Effector CD4-positive, alpha-beta T cell (primary cell): ENCODE measurements at places on chromosomes 12 and 14.

- DNase-seq = no peak
Measured at GRCh38 chr12:69396041-69396440, 36.5 kb downstream of the YEATS4 start.

DNA sequence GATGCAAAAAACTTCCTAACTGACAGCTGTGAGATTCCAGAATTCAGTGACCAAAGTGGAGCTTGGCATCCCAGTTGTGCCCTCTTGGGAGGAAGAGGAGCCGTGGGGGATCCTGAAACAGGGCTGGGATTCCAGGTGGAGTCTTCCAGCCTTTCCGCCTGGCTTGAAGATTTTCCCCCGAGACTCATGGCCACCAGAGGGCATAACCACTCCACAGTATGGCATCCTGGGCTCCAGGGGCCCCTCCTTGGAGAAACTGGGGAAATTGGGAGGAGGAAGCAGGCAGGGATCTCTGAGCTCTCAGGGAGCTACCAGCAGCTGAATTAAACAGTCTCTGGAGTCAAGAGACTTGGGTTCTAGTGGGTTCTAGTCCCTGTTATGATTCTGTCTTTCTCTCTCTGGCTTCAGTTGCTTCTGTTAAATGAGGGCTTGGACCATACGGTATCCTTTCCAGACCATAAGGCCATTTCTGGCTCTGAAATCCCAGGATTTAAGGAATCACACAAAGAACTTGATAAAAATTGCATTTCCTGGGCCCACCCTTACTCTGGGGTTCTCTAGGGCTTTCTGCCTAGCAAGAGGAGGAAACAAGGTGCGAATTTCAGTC, 2.6 kb upstream of the TAMALIN start:
- no peak for DNase-seq

GRCh38 chr14:23430016-23430722, 5.3 kb downstream of the MYH7 start:
- no peak for DNase-seq

GRCh38 chr12:5232291-5232690, 188.6 kb downstream of the KCNA5 start:
- DNase-seq = no peak

- DNase-seq = no peak
Measured at GRCh38 chr12:13252616-13253015, 56.1 kb downstream of the EMP1 start.

DNA sequence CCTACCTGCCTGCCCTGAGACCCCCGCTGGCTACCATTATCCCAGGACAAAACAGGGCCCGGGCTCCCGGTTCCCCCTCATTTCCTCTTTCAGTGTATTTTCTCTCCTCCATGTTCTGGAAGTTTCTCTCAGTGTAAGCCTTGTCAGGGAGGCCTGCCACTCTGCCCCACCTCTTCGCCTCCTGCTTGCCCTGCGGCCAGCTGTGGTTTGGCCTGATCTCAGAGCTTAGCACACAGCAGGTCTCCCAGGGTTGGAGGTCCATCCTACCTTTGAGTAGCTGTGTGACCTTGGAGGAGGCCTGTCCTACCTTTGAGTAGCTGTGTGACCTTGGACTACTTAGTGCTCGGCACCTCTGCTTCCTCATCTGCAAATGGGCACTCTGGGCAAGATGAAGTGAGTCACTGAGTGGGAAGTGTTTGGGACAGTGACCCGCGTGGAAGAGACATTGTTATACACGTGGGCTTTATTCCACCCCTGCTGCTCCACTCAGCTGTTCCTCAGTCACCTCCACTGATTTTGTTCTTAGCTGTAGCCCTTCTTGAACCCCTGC, 212.7 kb downstream of the ZFP36L1 start:
- DNase-seq = no peak

- no peak for DNase-seq
Measured at GRCh38 chr14:31960039-31960438, 117.1 kb upstream of the ARHGAP5 start.

DNA sequence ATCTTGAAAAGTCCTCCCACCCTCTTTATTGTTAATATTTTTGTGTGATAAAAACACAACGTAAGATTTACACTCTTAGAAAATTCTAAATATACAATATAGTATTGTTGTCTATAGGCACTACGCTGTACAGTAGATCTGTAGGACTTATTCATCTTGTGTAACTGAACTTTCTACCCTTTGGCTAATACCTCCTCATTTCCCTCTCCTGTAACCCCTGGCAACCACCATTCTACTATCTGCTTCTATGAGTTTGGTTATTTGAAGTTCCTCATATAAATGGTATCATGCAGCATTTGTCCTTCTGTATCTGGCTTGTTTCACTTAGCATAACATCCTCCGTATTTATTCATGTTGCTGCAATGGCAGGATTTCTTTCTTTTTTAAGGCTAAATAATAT, 5.2 kb upstream of the CLEC9A start:
- DNase-seq = no peak

DNA sequence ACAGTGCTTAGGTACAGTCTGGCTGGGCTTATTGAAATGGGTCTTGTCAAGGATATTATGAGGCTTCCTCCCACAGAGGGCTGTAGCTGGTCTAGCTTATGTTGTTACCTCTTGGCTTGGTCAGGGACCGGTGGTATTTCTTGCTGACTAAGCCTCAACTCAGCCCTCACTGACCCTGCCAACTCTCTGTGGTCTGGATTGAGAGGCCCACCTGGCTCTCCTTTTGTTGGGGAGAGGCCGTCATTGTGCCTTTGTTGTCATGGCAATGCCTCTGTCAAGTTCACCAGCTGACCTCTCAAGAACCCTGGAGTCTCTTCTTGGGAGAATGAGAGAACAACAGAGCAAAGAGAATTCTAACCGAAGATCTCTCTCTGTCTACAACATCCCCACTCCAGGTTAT, 245.6 kb upstream of the NPAS3 start:
- DNase-seq = no peak

GRCh38 chr14:66496188-66496807, 10.1 kb downstream of the CCDC196 start:
- no peak for DNase-seq

DNA sequence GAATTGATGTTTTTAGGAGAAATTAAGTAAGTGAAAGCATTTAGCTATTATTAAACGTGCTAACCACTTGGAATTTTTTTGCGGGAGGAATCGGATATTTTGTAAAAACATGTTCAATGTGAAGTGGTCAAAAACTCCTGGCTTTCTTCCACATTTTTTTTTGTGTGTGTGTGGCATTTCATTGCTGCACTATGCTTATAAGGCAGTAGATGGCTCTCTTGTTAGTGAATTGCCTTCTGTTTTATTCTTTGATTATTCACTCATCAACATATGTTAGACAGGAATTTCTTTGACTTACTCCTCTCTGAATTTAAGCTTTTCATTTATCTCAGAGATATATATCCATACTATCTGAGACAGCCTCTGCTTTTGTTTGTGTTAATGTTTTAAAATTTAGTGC, 71.3 kb downstream of the DERA start:
- DNase-seq = no peak

DNA sequence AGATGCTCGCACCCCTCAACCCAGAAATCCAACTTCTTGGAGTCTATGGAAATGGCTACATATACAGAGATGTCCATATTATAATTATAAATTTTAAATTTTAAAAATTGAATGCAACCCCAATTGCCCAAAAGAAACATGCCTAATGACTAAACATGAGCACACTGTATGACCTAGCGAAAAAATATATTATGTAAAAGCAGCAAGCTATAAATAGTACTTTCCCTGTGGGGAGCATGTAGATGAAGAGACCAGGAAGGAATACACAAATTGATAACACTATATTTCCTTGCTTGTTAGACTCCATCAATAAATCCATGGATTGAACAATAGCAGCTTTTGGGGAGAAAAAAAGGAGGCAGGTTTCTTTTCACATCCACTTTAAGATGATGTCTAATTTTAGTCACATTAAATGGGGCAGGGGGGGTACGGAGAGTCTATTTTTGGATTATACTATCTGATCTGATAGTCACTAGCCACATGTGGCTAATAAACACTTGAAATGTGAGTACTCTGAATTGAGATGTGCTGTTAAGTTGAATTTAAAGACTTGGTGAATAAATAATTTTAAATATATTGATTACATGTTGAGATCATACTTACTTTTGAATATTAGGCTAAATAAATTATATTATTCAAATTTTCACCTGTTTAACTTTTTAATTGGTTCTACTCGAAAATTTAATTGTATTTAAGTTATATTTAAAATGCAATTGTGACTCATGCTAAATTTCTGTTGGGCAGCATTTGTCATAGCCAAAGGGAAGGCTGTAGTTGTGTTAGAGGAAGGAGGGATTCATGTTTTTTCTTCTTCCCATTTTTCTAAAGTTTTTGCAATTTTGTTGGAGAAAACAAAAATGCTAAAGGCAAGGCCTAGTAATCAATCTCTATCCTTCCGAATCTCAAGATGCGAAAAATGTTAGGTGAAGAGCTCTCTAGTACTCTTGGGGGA, 17.5 kb downstream of the MAX start:
- DNase-seq = no peak

DNA sequence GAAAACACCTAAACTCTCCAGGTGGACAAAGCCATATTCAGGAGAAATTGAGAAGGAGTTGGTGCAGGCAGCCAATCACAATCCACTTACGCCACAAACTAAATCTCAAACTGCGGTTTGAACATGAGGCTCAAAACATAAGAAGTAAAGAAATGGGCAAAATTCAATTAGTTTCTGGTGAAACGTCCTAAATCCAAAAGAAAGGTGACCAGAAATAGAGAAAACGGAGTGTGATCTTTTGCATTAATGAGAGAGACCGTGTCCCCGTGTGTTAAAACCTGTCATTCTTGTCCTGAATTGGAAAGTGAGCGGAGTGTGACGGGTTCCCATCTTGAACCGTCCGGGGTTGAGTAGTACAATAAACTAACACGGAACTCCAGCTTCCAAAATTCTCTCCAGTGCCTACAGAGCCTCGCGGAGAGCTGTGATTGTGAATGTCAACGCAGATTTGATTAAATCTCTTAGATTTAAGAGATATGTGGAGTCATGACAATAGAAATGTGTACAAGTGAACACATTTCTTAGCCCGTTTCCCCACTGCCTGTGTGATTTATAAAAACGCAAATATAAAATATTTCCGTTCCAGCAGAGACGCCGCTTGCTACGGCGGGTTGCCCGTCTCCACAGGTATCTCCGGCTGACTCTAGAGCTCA, 595 bp upstream of the METAP2 start:
- peak; percentile 16 for DNase-seq

- DNase-seq = no peak
Measured at GRCh38 chr14:23939607-23940326, 13.8 kb upstream of the DHRS4 start.

DNA sequence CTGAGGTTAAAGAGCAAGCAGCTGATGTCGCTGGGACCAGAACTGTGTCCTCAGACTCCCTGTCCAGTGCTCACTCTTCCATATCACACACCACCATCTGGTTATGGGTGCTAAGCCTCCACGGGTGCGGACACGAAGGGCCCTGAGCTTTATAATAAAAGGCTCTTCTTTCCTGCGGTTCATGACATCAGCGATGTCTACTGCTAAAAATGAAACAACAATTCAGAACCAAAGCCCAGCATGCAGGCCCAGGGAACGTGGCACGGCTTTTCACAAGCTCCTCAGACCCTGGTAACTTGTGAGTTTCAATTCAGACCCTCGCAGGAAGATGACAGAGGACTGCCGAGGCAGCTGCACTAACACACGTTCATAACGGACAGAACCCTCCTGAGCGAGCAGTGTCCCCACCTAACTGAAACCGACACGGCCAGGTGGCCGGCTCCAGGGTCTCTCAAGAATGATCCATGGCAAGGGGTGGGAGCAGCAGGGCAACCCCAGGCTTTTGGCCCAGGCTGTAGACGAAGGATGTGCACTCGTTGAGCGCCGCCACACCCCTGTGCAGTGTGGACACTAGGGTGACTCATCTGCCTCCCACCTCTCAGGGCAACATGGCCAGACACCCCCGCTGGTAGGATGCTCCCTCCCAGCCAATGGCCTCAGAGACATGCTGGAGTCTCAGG, 180.3 kb downstream of the CALM1 start:
- DNase-seq = no peak

GRCh38 chr12:5498806-5499205, 66.9 kb downstream of the NTF3 start:
- DNase-seq = no peak

DNA sequence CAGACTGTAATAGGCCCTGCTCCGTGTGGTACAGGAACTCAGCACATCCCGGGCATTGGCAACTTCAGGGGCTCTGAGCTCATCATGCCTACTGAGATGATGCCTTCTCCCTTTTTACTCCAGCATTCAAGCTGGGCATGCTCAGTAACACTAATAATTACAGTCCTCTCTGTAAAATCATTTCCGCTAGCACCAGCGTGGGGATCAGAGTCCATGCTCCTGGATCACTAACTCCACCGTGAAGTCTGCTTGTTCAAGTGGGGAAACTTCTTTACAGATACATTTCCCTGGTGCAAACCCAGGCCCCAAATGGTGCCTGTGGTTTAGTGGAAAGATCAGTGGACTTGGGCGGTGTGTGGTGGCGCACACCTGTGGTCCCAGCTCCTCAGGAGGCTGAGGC, 16.7 kb downstream of the CLSTN3 start:
- DNase-seq = no peak

DNA sequence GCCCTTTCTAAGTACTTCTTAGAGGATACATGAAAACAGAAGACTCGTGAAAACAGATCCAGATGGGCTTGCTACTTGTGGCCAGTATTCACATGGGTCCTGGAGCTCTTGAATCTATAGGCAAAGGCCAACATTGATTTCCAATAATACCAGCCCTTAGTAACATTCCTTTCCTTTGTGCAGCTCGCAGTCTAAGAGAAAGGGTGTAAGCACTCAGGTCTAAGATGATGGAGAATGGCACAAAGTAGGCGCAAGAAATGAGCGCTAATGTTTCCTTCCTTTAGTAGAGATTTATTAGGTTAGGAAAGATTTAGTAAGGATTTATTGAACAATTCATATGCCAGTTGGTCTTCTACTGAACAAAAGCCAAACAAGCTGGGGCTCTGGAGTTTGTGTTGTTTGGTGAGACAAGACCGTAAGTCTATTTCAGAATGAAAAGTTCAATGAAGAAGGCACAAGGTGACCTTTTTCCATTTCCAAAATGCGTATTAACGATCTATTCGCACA, 525 bp downstream of the RNU6-8 start:
- no peak for DNase-seq

GRCh38 chr12:32379667-32380066, 19.7 kb upstream of the FGD4 start:
- no peak for DNase-seq

DNA sequence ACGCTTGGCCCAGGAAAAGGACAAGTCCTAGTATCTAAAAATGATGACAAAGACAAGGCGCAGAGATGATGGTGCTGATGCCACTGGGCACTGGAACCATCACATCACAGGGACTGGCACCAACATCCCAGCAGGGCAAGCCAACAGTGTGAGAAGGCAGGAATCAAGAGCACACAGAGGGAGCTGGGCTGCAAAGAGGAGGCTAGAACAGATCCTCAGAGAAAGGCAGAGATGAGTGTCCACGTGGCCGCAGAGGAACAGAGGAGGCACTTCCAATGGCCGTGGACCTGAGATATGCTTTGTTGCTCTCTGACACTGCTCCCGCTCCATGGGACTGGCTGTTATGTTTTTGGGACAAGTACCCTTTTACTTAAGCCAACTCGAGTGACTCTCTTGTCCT, 17.9 kb downstream of the FOXN3 start:
- DNase-seq = no peak

- DNase-seq = no peak
Measured at GRCh38 chr14:63394841-63395240, 76.1 kb upstream of the GPHB5 start.

- DNase-seq = no peak
Measured at GRCh38 chr14:36319899-36320199, 588 bp downstream of the MBIP start.
